Fibroblast of pulmonary artery (primary cell): ENCODE measurements at places on chromosomes 12 and 14.

GRCh38 chr12:119679490-119679889 lies 11.6 kb downstream of the PRKAB1 start:
- DNase-seq: no peak

DNA sequence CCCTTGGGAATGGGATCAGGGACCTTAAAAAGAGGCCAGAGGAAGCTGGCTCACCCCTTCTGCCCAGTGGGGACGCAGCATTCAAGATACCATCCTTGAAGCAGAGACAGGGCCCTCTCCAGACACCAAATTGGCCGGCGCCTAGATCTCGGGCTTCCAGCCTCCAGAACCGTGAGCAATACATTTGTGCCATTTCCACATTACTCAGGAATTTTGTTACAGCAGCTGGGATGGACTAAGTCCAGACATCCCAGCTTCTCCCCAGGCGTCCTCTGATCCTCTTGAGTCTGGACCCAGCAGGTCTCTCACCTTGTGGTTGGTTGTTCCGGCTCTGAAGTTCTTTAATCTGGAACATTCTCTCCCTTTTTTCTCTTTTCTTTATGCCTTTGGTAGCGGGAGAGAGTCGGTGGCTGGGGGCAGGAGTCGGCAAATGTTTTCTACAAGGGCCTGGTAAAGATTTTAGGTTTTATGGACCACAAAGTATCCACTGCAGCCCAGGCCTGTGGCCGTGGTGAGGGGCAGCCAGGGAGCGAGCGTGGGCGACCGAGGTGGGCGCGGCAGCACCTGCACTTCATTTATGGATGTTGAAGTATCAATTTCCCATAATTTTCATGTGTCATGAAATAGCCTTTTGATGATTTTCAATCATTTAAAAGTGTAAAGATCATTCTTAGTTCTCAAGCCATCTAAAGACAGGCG lies 4.8 kb downstream of the CEP170B start:
- DNase-seq: no peak

- peak; percentile 76 for DNase-seq
These were observed 262.0 kb downstream of the MED13L start for GRCh38 chr12:116015525-116015924.

GRCh38 chr12:21129906-21130305 lies 1.1 kb upstream of the SLCO1B1 start:
- no peak for DNase-seq

DNA sequence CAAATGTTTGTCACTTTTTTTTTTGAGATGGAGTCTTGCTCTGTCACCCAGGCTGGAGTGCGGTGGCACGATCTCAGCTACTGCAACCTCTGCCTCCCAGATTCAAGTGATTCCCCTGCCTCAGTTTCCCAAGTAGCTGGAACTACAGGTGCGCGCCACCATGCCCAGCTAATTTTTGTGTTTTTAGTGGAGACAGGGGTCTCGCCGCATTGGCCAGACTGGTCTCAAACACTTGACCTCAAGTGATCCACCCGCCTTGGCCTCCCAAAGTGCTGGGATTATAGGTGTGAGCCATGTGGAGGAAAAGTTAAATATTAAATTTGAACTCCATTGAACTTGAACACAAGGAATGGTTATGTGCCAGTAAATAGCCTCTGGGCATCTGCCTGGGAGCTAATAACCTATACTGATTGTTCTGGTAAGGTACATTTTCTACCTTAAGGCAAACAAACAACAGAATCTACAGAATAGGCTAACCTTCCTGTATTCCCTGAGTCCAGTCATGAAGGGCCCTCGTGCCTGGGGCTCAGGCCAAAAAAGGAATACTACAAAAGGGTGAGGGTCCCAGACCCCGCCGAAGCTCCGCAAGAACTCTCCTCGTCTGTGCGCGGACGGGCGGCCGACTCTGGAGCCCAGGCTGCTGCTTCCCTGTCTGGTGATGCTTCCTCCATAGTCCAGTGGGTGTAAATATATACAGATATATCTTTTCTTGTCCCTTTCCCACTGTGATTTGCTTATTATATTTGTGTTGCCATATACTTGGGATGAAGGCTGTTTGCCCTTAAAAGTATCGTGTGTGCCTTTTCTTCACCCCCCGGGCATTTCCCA lies 74.0 kb upstream of the EIF5 start:
- DNase-seq: no peak

- DNase-seq: peak; percentile 97
These were observed 98.4 kb downstream of the LGMN start for GRCh38 chr14:92649934-92650545.

DNA sequence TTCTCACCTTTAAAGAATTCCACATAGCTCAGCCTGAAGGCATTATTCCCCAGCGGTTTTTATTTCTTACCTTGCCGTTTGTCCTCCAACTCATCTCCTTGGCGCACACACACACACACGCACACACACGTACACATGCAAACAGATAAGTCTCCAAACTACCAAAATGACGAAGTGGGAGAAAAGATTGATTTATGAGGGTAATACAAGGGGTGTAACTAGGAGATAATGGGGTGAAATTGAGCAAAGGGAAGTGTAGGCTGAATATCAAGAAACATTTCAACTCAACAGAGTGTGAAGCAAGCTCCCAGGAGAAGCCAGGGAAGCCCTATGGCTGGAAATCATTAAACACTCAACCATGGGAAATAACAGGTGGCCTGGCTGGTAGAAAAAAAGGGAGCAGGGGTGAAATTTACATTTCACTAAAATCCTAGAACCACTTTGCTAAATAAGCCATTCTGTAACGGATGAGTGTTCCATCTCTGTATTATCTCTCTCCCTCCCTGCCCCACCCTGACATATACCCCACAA lies 41.0 kb downstream of the GRIN2B start:
- no peak for DNase-seq

GRCh38 chr12:68180792-68181744 lies 21.5 kb upstream of the IFNG start:
- no peak for DNase-seq

DNA sequence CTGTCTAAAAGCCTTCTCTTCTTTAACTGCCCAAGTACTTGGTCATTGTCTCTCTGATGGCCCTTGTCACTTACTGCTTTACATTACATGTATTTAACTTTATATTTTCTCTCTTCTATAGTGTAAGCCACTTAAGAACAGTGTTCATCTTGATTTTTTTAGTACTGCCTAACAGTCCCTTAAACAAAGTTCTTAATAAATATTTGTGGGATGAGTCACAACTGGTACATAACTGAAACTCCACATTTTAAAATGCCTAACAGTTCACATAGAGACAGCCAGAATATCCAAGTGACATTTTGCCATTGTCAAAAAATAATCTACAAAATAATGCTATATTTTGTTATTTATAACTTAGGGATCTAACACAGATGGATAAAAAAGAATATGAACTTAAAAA lies 146.6 kb downstream of the STXBP6 start:
- peak; percentile 60 for DNase-seq

DNA sequence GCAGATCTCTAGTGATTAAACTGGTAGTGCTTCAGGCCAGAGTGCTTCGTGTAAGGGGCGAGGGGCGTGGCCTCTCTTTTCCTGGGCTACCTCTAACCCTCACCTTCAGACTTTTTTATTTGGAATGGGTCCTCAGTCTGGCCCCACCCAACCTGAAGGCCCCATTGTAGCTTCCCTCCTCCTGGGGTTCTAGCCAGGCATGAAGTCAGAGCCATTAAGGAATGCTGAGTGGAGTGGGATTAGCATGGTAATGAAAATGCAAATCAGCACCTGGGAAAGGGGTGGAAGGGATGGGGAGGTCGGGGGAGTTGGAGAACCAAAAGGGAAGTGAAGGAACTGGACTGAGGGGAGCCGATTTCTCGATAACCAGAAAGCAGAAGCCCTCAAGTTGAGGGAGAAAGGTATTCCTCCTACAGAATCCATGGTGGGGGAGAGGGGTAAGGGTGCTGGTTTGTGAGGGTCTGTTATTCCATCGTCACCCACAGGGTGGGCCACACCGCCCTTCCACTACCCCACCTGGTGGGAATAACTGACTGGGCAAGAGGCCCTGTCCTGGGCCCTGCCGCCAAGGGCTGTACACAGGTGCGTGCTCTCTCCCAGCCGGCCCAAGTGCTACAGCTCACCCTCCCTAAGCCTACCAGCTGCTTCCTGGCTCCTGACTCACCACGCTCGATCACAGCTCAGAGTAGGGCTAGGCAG lies 14.1 kb downstream of the ZFHX2 start:
- no peak for DNase-seq

GRCh38 chr12:65532162-65532561 lies 253.7 kb downstream of the MSRB3 start:
- peak; percentile 49 for DNase-seq

GRCh38 chr12:34298971-34299801 lies 276.9 kb downstream of the ALG10 start:
- DNase-seq: no peak

DNA sequence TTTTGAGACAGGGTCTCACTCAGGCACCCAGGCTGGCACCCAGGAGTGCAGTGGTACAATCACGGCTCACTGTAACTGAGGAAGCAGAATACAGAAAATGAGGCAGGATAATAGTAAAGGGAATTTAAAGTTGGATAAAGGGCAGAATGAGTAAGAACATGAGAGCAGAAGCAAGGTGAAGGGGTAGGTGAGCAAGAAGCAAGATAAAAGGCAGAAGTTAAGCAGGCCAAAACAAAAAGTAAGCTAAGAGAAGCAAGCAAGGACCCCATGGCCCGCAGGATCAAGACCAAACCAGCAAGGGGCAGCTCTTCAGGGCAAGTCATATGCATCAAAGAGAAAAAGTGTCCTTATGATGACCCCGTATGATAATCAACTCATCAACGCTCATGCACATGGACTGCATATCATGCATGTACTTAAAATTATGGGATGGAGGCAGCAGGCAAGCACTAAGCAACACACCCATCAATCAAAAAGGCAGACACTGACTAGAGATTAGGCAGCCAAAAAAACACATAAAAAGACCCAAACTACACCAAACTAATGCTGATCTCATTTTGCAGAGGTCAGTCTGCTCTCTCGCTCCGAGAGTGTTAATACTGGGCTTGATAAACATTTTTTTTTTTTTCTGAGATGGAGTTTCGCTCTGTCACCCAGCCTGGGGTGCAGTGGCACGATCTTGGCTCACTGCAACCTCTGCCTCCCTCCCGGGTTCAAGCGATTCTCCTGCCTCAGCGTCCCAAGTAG lies 11.6 kb downstream of the TIMELESS start:
- no peak for DNase-seq

- DNase-seq: no peak
These were observed 131.9 kb downstream of the DAAM1 start for GRCh38 chr14:59320361-59320760.

GRCh38 chr14:57060276-57060955 lies 208.3 kb downstream of the EXOC5 start:
- no peak for DNase-seq

GRCh38 chr12:104056419-104056972 lies 6.5 kb upstream of the GLT8D2 start:
- no peak for DNase-seq

GRCh38 chr12:131509701-131510100 lies 201.2 kb upstream of the SFSWAP start:
- DNase-seq: no peak

DNA sequence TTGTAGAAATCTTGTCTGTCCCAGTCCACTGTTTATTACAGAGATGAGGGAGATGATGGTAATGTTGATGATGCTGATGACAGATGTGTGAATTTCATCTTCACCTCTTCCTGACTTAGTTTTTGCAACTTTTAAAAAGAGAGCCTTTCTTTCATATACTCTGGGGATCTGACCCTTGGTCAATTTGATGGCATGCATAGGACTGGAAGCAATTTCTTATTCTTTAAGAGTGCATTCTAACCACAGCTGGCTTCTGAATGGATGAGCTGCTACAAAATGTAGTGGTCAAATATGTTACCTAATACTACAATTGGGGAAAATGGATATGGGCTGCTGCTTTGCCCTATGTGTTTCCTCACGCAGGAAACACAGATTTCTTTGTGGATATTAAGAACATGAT lies 80.8 kb downstream of the MYRFL start:
- DNase-seq: no peak

GRCh38 chr12:66194122-66194521 lies 5.1 kb downstream of the IRAK3 start:
- no peak for DNase-seq

- no peak for DNase-seq
These were observed 359.9 kb downstream of the TRHDE start for GRCh38 chr12:72631926-72632685.

- peak; percentile 3 for DNase-seq
These were observed 68.3 kb upstream of the TBPL2 start for GRCh38 chr14:55508676-55509075.

DNA sequence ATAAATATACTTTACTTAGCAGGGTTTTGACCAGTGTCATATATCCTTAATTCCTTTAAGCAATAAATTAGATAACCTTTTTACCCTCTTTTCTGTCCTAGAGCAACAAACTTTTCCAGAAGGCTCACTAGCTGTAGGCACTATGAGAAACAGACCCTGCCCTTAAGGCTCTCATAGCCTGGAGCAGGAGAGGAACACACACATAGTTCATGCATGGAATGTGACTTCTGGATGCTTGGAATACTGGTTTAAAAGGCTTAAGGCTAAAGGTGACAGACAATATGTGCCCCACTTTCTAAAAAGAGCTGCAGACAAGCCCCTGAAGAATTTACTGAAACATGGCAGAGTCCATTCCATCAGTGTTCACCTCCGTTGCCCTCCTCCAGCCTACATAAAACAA lies 237.2 kb downstream of the TTC8 start:
- no peak for DNase-seq

DNA sequence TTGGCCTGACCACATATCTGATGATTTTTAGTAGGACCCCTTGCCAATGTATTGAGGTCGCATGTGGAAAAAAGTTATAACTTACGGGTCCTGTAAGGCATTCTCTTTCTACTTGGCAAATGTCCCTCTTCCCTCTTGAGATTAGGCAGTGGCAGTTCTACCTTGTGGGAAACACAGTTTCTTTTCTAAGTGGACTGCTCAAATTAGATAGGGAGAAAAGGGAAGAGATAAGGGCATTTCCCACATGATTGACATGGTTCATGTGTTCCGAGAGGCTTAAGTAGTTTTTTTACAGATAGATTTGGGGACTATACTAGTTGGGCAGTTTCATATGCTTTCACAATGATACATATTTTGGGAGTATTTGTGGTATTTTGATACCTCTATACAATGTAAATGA lies 154.7 kb downstream of the FBXL14 start:
- no peak for DNase-seq

GRCh38 chr12:13097491-13098011 lies 5.9 kb downstream of the GSG1 start:
- no peak for DNase-seq

GRCh38 chr12:12474931-12475795 lies 87.5 kb downstream of the DUSP16 start:
- DNase-seq: peak; percentile 42

DNA sequence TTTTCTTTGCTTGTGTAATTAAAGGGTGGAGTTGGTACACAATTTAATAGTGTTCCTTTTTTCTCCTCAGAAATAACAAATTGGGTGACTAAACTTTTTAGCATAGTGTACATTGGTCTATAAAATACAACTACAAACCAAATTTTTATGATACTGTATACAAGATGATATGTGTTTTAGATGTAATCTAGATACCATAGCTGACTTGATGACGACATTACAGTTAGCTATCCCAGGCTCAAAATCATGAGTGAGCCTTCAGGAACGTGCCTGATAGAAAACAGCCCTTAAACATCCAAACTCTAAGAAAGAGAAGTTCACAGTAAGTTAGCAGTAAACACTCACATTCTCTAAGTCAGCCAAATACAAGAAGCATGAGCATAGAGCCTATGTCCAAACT lies 99.0 kb upstream of the SSTR1 start:
- peak; percentile 24 for DNase-seq
